Fibroblast of skin of left biceps (primary cell): ENCODE measurements at places on chromosomes 16 and 17.

DNA sequence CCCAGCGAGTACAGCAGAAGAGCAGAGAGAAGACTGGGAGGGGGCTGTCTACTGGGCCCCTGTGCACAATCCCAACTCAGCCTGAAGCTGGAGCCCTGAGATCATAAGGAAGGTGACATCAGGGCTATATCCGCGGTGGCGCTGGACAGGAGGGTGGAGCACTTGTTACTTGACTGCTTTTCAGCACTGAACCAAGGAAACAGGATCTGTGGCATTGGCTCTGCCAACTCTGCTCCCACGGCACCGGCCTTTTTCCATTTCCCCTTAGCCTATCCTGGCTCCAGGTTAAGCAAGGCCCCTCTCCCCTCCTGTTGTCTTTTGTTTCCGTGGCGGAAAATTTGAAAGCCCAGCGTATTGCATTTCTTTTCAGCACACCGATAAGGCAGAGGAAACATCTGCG lies 125.0 kb upstream of the IRX3 start:
- no peak for DNase-seq

DNA sequence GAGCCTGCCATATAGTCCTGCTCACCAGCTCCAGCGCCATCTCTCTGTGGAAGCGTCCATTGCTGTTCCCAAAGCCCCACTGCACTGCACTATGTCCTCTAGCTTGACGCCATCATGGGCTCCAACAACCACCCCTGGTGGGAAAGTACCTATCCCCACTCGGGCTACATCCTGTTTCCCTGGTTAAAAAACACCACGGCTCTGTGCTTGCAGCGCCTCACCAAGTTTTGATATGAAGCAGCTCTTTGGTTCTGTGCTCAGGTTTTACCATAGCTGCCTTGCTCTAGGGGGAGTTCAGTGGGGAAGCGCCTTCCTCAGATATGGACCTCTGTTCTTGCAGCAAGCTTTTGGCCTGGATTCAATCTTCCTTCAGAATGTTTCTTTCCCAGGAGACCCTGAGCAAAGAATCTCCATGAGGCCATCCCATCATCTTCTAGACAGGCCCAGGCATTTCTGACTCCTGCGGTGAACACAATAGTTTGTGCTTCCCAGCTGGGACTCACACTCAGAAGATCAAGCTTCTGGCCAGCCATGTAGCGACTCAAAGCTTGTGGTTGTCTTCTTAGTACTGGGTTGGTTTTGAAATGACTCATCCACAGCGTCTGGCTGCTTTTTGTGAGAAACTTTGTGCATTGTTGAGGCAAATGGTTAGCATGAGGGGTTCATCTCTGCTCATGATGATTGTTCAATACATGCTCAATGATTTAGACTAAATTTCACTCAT lies 39.5 kb downstream of the DYNLRB2 start:
- peak; percentile 40 for DNase-seq

DNA sequence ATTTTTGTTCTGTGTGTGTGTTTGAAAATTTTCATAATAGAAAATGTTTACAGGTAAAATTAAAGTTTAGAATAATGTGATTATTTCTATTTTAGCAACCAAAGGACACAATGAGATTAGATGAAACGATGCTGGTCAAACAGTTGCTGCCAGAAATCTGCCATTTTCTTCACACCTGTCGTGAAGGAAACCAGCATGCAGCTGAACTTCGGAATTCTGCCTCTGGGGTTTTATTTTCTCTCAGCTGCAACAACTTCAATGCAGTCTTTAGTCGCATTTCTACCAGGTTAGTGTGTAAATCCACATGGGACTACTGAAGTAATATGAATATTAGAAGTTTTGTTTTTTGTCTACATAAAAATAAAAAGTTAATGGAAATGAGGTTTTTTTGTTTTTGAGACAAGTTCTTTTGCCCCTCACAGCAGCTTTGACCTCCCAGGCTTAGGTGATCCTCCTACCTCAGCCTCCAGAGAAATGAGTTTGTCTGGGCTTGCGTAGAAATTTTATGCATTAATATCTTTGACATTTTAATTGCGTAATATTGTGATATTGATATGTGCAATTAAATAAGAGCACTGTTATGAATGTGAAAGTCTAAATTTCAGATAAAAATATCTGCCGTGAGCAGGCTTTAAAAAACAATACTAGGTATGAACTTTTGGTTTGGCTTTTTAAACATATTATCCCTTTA lies 68.5 kb downstream of the NF1 start:
- no peak for DNase-seq

GRCh38 chr17:4769628-4770027 lies 2.1 kb upstream of the TM4SF5 start:
- DNase-seq = no peak

DNA sequence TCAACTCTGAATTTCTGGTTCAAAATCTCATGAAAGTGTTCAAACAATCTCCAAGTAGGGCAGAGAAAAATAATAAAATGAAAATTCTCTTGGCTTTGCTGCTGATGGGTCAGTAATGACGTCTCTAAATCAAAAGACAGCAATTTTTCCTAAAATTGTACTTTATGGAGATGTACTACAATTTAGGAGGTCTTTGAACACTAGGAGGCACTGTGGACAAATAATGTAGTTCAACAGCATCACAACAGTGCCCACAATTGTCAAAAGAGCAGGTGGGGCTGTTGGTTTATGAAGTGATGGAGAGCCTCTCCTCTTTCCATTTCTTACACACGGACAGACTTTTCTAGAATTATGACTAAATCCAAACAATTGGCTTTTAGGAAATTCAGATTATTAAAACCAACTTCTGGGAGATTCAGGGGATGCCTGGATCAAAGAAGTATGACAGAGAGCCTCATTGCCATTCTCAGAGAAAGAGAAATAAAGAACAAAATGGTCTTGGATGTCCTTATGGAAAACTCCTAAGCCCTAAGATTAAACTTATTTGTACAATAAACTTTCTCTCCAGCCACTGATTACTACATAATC lies 23.8 kb downstream of the EZH1 start:
- DNase-seq = peak; percentile 24
